ENCODE measurements at places on chromosomes 6 and 20.

GRCh38 chr6:132199343-132199742 is 201.9 kb downstream of the MOXD1 start:
- no peak for DNase-seq

DNA sequence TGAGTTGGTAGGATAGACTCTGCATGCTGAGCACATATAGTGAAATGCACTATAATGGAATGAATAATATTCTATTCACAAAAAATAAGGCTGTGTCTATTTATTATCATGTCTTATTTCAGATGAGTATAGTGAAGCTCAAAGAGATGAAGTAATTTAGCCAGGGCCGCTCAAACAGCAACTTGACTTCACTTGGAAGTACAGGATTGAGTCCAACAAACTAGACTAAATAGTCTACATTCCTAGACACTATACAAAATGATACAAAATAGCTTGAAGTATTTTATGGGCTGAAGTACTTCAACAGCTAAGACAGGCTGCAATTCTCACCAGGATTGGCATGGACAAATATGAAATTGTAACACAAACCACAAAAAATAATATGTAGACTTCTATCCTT is 144.5 kb upstream of the DST start:
- DNase-seq: no peak

GRCh38 chr6:114735025-114735735 is 392.4 kb upstream of the HS3ST5 start:
- no peak for DNase-seq

DNA sequence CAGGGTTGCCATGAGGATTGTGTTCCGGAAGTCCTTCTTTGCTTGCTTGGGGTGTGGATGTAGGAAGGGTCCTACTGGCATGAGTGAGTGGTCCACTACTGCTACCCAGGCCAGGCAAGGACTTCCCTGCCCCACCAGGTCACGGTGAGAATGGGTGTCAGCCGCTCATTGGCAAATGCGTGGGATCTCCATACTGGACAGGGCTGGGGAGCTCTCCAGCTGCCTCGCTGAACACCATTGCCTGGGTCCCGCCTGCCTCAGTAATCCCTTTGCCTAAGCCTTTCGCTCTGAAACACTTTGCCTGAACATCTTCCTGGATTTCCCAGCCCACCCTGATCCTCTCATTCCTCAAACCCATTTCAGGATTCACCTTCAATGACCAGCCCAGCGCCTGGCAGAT is 59.5 kb downstream of the CTCFL start:
- DNase-seq: no peak

DNA sequence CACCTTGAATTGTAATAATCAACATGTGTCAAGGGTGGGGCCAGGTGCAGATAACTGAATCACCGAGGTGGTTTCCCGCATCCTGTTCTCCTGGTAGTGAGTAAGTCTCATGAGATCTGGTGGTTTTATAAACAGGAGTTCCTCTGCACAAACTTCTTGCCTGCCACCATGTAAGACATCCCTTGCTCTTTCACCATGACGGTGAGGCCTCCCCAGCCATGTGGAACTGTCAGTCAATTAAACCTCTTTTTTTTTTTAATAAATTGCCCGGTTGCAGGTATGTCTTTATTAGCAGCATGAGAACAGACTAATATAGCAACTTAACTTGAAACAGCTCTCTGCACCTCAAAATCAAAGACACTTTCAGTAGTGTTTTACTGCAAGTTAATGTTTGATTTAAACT is 121.6 kb downstream of the OGFRL1 start:
- DNase-seq: no peak

DNA sequence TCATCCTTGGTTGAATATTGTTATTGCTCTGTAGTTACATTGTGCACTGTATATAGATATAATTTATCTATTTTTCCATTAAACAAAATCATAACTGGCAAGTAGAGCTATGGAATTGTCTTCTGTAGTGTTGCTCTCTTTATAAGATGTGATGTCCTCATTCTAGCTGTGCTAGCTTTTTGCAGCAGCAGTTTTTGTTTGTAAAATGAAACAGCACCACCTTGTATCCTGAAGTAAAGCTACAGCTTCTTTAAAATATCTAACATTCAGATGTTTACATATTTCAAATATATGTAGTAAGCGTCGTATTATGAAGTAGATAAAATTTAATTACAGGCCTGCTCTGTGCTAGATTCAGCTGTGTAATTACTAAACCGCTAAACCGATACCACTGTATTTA is 328.8 kb upstream of the MANEA start:
- DNase-seq: no peak

GRCh38 chr20:58707770-58708169 is 15.2 kb downstream of the NPEPL1 start:
- no peak for DNase-seq

GRCh38 chr20:58657262-58657661 is 6.2 kb downstream of the STX16 start:
- no peak for DNase-seq

- no peak for DNase-seq
These were observed 3.9 kb downstream of the CNPY3 start for GRCh38 chr6:42933205-42933604.

DNA sequence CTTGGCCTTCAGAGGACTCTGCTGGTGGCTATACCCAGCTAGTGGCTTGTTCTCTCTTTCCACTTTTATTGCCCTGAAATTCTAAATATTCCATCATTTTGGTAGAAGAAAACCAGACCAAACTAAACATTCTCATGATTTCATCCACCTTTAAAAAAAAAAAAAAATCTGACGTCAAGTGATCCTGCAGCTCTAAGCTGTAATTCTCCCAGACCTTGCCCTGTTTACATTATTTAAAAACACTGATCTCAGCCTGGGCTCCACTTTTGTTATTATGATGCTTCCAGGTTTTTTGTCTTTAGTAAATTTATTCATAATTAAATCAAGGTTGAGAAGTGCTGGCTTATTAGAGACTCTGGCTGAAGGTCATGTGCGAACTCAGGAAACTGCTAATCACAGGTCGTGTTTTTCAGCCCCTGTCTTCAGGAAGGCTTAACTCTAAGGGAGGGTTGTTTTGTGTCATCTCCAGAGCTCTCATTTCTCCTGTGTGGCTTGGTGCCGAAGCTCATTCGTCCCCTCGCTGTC is 114.4 kb downstream of the MTHFD1L start:
- no peak for DNase-seq

DNA sequence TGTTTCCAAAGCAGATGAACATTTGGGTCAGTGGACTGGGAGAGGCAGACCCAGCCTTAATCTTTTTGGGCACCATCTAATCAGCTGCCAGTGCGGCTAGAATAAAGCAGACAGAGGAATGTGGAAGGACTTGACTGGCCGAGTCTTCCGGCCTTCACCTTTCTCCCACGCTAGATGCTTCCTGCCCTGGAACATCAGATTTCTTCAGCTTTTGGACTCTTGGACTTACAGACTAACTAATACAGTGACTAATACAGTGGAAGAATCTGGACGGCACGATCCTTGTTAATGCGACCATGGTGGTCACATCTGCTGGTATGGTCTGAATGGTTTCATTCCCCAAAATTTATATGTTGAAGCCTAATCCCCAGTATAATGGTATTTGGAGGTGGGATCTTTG is 122.6 kb upstream of the NXT1 start:
- no peak for DNase-seq

- no peak for DNase-seq
These were observed 16.1 kb downstream of the PLAGL2 start for GRCh38 chr20:32191422-32191821.

DNA sequence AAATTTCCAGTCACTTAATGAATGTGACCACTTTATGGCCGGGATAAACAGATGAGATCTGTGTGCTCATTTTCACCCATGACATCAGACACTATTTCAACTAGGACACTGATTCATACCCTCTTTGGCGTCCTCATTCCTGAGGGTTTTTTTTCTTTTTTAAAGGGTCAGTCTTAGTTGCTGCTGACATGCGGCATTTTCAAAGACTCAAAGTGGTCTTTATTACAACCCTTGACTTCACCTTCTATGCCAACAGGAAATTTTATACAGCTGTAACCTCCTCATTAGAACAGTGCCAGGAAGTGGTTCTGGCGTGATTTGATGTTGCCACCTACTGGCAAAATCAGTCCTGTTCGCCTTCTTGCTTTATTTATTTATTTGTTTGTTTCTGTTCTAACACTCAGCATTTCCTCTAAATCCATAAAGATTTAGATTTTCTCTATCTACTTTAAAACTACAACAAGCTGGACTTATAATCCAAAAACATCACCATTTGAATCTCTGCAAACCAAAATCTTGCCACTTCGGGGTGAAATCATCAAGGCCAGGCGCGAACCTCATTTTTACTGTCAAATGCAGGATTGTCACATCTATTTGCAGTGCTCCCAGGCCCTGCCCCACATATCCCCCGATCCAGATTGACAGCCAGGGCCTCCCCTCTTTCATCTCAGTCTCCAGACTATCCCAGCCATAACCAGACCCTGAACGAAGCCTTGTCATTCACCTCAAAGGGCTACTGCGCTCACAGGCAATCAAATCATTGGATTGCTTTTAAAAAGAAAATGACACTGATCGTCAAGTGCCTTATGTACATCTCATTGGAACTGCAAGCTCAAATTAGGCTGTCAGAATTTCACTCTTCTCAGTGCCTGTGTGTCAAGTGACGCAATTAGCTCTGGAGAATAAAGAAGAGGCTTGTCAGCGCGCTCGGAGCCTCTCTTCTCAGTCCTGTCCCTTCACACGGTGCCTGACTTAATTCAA is 77.5 kb downstream of the C6orf118 start:
- DNase-seq: no peak

GRCh38 chr6:9409126-9409525 is 973.8 kb upstream of the SLC35B3 start:
- DNase-seq: no peak

DNA sequence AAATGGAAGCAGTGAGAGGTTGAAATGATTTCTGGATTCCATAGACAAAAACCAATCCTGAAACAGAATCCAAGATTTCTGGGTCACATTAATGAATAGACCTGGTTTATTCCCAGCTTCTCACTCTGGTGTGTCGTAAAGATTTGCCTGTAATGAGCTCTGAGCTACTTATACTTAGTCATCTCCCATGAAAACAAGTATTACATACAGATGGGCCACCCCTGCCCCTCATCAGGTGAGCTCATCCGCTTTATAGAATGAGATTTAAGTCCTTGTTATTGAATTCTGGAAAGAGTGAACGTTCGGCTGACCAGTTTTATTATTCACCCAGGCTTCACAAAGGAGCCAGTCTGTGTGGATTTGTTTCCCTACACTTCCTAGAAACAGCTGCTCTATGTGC is 47.1 kb upstream of the TMEM181 start:
- no peak for DNase-seq

DNA sequence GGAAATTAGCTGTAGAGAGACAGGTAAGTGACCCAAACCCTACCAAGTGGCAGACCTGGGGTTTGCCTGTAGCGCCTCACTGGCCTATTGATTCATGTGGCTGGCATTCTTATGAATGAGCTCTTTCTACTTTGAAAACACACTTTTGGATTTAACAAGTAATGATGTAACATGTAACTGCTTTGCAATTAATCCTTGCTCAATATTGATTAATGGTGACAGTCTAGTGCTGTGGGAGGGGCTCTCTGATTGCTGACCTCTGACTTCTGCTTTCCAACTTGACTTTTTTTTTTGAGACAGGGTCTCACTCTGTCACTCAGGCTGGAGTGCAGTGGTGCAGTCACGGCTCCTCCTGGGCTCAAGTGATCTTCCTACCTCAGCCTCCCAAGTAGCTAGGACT is 82.7 kb downstream of the TIAM2 start:
- no peak for DNase-seq

- no peak for DNase-seq
These were observed 10.7 kb downstream of the TRERF1 start for GRCh38 chr6:42440778-42441696.

DNA sequence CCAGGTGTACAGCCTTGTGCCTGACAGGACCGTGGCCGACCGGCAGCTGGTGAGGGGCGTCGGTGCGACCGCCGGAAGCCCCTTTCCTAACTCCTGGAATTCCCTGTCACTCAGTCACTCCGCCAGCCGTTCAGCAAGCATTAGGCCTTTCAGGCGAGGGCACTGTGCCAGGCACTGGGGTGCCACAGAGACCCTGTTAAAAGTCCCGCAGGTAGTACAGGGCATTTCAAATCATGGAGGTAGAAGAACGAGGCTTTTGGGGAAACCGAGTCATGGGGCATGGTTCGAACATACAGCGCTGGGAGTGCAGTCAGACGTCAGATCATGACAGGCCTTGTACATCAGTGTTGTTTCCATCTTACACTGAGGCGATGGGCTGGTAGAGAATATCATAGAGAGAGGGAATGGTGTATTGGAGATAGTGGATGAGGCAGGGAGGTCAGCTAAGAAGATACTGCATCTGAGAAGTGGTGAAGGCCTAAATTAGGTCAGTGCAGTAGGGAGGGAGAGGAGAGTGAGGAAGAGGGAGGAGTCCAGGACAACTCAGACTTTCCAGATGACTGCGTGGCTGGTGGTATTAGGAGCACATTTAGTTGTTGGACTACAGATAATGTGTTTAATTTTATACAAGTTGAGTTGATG is 892 bp upstream of the DXO start:
- DNase-seq: no peak

GRCh38 chr6:44989391-44989790 is 338.7 kb upstream of the RUNX2 start:
- DNase-seq: no peak

GRCh38 chr6:138206862-138207261 is 11.4 kb downstream of the PBOV1 start:
- DNase-seq: no peak

DNA sequence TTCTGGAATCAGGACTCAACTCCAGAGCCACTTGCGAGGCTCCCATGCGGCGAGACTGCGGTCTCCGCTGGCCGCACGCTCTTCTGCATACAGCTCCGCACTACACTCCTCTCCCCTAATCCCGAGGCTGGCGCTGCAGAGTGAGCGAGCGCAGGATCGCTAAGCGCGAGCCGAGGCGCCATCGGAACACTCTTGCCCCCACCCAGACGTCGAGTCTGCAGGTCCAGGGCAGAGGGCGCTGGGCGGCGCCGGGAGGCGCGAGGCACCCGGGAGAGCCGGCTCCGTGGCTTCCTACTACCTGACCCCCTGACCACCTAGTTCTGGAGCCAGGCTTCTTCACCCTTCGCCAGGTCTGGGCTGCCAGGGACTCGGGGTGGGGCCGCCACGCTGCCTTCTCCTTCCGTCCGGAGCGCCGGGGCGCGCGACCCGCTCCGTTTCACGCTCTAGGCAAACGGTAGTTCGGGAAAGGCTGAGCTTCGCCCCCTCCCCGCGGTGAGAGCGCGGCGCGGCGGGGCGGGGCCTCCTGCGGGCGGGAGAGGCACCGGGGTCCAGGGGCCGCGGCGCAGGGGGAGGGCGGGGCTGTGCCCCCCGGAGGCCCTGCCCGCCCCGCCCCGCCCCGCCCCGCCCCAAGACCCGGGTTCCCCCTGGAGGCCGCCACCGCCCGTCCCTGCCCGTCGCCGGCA is 5.4 kb upstream of the TUBB2A start:
- DNase-seq: peak; percentile 33

All from stimulated activated CD4-positive, alpha-beta T cell treated with anti-CD3 and anti-CD28 coated beads, TNF-alpha, amount 100 ng/mL, for 1 hour (primary cell).